ENCODE measurements at places on chromosomes 12 and 14. TPM values are rescaled to one million over a fixed set of nuclear protein-coding genes. Genes with fewer than 3 reads are reported as not detected.

DNA sequence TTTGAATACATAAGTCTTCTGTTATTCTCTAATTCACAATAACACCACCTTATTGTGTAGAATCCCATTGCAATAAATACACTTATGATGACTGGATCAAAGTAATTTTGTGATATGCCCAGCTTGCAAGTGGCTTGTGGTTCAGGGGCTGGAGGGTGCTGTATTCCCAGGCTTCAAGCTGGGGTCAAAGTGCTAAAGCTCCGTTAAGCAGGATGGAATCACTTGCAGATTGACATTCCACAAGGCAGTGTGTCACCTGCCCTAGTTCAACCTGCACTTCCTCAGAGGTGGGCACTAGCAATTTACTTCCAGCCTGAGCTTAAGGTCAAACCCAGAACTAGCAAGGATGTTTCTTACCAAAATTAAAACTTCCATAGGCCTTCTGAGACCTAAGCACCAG, 166.6 kb downstream of the SSPN start:
- DNase-seq: no peak

- DNase-seq: no peak
Measured at GRCh38 chr12:62533755-62534107, 67.1 kb downstream of the MON2 start.

GRCh38 chr14:21356511-21356910, 27.3 kb downstream of the SUPT16H start:
- no peak for DNase-seq

DNA sequence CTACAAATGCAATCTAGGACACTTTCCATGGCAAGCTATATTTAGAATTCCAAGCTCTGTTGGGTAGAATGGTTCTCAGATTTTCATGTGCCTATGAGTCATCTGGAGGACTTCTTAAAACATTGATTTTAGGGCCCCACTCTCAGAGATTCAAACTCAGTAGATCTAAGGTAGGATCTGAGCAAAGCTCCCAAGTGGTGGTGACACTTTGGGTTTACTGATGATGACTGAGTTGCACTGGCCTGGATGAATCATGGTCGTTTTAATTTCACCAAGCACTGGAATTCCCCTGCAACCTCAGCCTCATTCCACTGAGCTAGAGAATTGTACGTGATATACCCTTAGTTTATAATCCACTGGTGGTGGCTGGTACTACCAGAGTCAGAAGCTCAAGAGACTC, 86.5 kb downstream of the PPM1H start:
- no peak for DNase-seq

GRCh38 chr12:66768293-66768692, 89.4 kb upstream of the GRIP1 start:
- no peak for DNase-seq

CLEC4C gene
- total RNA-seq: not detected

DNA sequence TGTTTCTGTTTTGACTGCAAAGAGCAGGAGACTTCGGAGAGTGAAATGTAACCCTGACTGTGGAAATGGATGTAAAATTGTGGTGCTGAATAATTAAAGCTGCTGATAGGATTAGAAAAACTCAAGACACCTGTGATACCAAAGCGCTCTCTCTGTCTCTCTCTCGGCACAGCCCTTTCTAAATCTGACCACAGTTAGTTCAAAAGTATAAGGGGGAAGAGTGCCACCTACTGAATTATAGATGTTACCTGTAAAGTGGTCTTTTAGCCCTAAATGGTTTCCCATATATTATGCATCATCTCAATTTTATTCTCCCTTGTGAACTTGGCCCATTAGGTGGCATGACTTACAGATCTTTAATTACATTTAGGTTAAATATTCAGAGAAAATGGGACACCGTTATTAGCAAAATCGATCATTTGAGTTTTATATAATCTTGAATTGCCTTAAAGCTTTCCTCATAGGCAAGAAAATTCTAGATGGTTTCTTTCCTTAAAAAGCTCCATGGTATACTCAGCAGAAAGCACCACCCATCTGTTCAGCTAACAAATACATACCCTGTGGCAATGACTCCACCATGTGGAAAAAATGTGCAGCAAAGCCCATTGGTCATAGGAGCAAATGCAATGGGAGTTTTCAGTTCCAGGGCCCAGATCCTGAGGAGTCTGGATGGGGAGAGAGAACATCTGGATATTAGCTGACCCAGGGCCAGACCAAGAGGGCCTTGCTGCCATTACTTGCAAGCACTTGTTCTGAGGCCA, 18.1 kb downstream of the RFC5 start:
- no peak for DNase-seq

DNA sequence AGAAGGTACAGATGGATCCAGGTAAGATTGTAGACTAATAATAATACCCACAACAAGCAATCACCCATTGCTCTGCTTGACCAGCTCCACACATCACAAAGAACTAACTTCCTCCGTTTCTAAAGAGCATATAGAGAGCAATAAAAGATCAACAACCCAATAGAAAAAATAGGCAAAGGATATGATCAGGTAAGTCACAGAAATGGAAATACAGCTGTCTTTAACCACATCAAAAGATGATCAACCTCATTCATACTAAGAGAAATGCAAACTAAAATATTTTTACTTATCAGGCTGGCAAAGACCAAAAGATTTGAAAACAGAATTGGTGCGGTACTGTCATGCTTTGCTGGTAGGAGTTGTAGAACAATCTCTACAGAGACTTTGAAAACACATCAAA, 8.9 kb downstream of the C2CD5 start:
- no peak for DNase-seq

DNA sequence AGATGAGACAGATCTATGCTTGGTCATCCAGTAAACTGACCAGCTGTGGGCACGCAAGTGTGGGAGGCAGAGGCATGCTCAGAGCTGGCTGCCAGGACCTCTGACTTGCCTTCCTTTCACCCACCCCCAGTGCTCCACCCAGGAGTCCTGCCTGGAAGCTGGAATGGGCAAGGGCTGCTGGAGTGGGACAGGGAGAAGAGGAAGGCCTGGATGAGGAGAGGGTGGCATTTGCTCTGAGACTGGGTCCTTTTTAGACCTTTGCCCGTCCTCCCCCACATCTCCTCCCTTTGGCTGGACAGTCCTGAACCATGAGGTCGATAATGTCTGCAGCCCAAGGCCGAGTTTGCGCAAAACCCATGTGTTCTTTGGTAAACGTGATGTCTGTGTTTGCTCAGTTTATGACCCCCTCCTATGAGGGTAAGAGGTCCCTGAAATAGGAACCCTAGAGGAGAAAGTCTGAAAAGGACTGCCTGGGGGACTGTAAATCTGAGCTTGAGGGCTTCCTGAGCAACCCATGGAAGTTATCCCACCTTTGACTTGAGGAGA, 3.8 kb upstream of the INHBE start:
- no peak for DNase-seq

- DNase-seq: no peak
Measured at GRCh38 chr14:88168498-88169165, 154.4 kb downstream of the KCNK10 start.

NKX2-8 gene
- total RNA-seq: not detected

DNA sequence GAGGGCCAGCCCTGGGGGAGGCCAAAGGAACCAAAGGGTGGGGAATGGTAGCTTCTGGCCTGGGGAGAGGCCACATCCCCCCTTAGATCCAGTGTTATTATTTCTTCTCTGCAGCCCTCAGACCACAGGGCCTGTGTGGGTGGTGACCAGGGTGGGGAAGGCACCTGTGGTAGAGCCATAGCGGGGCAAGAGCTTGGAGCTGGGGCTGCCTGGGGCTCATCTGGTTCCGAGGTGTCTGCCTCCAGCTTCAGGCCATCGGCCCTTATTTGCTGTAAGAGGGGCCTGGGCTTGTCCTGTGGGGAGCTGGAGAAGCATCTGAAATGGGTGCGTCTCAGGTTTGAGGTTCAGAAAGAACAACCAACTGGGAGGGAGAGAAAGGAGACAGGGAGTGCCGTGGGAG, 2.1 kb upstream of the B3GNT4 start:
- no peak for DNase-seq

DNA sequence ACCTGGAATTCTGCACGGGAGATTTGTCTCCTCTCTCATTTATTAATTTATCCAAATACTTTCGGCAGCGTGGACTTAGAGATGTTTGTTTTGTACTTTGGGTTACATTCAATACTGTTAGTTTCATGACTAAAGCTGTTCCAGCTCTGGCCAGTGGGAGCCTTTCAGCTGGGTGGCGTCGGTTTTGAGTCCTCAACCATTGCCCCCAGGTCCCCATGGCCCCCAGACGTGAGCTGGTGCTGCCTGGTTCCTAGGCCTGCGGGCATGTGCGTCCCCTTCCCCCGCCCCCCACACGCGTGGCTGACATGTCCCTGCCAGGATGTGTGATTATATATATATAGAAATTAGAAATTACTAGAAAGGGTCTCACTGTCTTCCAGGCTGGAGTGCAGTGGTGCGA, 48.2 kb downstream of the KIF26A start:
- DNase-seq: no peak

TSPAN8 gene
- total RNA-seq: 8.8 TPM

LMO3 gene
- total RNA-seq: 7.9 TPM

ACOT6 gene
- not detected for total RNA-seq

GRCh38 chr14:75604979-75605851, 26.8 kb downstream of the FLVCR2 start:
- no peak for DNase-seq

GRCh38 chr12:124416516-124417395, 121.9 kb downstream of the RFLNA start:
- DNase-seq: no peak

DNA sequence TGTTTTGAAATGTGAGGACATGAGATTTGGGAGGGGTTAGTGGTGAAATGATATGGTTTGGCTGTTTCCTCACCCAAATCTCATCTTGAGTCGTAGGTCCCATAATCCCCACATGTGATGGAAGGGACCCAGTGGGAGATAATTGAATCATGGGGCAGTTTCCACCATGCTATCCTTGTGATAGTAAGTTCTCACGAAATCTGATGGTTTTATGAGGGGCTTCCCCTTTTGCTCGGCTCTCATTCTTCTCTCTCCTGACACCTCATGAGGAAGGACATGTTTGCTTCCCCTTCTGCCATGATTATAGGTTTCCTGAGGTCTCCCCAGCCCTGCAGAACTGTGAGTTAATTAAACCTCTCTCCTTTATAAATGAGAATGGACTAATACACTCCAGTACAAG, 18.0 kb downstream of the GALNT6 start:
- no peak for DNase-seq

KRT3 gene
- total RNA-seq: not detected

- no peak for DNase-seq
Measured at GRCh38 chr12:95169368-95169767, 47.9 kb downstream of the FGD6 start.

LPAR5 gene
- total RNA-seq: 1.1 TPM

KLHL33 gene
- total RNA-seq: 0.72 TPM

GRCh38 chr14:89108608-89109007, 284.2 kb downstream of the TTC8 start:
- DNase-seq: no peak

BIN2 gene
- 1.3 TPM for total RNA-seq

DNA sequence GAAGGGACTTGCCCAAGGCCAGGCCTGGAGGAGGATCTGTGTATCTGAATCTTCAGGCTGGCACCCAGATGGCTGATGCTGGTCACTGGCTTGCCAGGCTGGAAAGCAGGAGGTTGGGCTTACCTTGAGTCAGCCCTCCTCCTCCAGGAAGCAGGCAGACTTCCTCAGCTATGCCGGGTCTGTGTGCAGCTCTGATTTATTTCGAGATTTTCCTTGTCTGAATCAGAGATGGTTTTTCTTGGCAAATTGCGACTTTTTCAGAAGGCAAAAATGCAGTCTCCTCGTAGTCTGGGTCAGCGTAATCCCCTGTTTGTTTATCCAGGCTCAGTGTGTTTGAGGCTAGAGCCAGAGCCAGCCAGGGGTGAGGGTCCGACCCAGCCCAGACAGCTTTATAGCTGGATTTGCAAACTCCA, 48.9 kb downstream of the SMOC1 start:
- DNase-seq: no peak

- DNase-seq: peak; percentile 70
Measured at GRCh38 chr12:130818635-130819576, 20.1 kb downstream of the STX2 start.
